Activated T-cell treated with anti-CD3 and anti-CD28 coated beads for 1 hour (primary cell): ENCODE measurements at places on chromosomes 1 and 21.

DNA sequence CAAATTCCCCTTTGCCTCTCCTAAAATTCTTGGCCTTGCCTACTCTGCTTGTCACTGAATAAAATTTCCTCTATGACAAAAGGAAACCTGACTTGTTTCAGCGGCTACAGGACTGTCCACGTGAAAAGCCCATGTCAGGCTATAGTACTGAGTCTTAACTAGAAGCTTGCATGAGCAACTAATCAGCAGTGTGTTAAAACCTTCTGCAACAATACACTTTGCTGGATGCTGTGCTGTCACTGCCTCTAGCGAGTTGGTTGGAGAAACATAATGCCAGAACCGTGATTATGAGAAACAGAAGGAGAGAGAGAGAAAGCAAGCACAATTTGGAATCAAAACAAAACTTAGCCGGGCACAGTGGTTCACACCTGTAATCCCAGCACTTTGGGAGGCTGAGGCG lies 25.7 kb upstream of the SLC30A10 start:
- DNase-seq = no peak

DNA sequence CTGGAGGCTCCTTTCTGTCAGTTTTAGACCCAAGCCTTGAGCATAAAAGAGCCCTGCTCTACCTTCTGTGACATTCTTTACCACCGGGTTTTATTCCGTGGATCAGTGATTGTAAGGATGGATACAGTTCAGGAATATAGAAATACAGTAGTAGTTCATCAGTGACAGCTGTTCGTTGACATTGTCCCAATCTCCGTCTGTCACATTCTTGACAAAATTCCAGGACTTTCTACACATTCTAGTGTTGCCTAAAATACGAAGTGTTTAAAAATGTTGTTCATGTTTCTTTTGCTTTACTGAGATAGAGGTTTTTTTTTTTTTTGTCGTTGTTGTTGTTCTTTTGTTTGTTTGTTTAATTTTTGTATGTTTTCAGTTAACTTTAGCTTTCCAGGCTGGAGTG lies 29.9 kb downstream of the MAP10 start:
- no peak for DNase-seq

GRCh38 chr1:115648717-115649691 lies 7.2 kb downstream of the VANGL1 start:
- no peak for DNase-seq

DNA sequence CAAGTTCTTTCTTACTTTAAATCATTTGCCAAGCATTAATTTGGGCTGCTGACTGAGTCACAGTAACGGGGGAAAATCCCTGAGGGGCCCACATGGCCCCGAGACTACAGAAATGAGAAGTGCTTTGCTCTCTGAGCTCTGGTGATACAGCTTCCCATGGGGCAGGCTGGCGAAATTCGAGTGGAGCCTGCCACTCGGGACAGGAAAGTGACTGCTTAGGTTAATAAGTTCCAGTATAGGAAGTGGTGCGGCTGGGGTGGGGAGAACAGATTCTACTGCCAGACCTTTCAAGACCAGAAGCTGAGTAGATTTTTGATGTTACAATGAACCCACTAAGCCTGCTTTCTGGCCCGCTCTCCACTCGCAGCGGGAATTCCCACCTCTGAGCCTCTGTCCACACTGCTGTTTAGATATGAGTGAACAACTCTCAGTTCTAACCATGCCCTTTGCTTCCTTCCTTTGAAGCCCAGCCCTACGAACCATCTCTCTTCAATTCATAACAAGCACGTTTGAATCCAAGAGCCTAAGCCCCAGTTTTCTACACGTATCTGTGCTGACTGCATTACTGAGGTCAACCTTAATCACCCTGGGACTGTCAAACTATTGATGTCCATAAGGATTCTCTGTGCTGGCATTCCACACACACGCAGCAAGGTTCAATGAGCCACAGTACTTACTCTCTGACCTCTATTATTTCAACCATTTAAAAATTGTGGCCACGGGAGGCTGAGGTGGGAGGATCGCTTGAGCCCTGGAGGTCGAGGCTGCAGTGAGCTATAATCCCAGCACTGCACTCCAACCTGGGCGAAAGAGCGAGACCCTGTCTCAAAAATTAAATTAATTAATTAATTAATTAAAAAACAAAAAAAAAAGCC lies 9.6 kb downstream of the ZBTB17 start:
- no peak for DNase-seq

DNA sequence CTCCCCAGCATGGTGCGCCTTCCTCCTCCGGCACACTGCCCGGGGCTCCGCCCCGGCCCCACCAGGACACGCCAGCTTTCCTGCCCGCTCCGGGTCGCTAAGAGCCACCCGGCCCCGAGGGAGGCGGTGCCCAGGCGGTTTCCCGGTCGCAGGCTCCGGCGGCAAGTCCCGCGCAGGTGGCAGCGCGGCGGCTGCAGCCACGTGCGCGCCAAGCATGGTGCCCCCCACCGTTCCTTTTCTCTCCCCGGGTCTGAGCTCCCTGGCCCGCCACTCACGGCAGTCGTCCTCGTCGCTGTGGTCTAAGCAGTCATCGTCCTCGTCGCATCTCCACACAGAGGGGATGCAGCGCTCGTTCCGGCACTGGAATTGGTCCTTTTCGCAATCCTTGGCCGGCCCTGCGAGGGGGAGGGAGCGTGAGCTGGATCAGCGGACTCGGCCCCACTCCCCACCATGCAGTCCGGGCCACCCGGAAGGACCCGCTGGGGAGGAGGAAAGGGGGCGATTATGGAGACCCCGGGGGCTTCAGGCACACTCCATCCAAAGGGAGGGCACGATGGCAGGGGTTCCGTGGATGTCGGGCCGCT lies 1.2 kb downstream of the LRP8 start:
- no peak for DNase-seq

DNA sequence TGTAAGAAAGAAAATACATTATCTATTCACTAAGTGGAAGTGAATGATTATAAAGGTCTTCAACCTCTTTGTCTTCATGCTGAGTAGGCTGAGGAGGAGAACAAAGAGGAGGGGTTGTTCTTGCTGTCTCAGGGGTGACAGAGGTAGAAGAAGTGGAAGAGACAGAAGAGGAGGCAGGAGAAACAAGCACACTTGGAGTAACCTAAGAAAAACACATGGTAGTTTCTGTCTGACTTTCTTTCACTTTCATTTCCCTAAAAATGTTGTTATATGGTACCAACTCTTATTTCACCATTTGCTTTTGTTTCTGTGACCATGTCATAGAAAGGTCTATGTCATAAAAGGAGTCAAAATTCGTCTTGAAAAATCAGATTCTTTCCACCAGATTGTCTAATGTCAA lies 696.6 kb upstream of the BRINP3 start:
- DNase-seq = no peak

DNA sequence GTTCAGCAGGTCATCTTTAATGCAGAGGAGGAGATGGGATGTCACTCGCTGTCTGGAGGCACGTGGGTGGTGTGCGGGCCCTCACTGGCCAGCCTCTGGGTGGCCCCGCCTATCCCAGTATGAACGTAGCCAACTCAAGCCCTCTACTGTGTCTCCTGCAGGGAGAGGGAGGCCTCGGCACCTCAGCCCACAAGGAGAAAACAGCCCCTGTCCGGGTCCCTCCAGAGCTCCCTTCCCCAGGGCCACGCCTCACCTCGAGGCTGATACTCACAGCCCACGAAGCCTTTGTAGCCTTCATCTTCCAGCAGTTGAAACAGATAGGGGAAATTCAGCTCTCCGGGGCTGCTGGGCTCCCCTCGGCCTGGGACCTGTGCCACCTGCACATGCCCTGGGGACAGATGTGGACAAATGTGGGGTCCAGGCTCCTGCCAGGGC lies 2.6 kb downstream of the HYI start:
- DNase-seq = no peak

- no peak for DNase-seq
Observed at GRCh38 chr1:63753591-63753990, 20.2 kb upstream of the ROR1 start.

DNA sequence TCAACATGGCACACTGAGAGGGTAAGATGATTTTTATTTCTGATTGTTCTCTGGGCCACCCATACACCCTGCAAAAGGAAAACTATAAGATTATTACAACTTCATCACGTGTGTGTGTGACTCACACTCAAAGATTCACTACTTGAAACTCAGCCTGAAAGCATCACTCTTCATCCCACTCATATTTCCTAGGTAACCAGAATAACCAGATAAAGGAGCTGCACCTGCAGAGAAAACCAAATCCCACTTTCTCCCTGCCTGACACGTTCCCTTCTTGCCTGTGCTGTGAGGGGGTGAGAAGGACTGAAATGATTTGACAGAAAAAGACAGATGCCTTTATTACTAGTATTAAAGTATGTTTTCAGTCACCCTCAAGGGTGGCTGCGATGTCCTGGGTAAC lies 131.6 kb downstream of the TGFBR3 start:
- DNase-seq = no peak

- DNase-seq = peak; percentile 32
Observed at GRCh38 chr1:66996018-66996682, 57.8 kb downstream of the SLC35D1 start.

DNA sequence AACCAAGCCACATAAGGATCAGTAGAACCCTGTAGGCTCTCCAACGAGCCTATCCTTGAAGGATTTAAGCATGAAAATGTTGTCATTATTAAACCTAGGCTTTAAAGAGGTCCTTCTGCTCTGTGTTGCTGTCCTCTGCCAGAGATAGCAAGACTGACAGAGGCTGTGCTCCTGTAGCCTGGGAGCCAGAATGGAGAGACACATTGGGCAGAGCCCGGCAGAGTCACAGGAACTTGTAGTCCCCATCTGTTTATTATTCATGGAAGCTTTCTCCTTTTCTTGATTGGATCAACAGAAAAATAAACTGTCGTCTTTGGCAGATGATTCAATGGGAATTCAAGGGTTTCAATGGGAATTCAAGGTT lies 19.2 kb upstream of the SLAMF1 start:
- no peak for DNase-seq
